Osteocyte (in vitro differentiated cells): ENCODE measurements at places on chromosomes 1 and 21. TPM values are rescaled to one million over a fixed set of nuclear protein-coding genes. Genes with fewer than 3 reads are reported as not detected.

GRCh38 chr1:222335586-222335985 is 212.3 kb downstream of the HHIPL2 start:
- DNase-seq = no peak
- H3K4me3 ChIP-seq = no peak overlapping the region
- no peaks in the 10 kb centered on the region for H3K36me3 ChIP-seq

Gene SDF4
- total RNA-seq = 196 and 200 TPM in 2 replicates

- no peak for DNase-seq
- H3K4me3 ChIP-seq = no peak overlapping the region
- H3K27me3 ChIP-seq = no peaks in the 10 kb centered on the region
- H3K4me1 ChIP-seq = peaks cover 18% of the 10 kb centered on the region
- no peak overlapping the region for H3K27ac ChIP-seq
- H3K36me3 ChIP-seq = peaks cover 23% of the 10 kb centered on the region
Observed at GRCh38 chr1:17643861-17644703, 104.6 kb downstream of the ARHGEF10L start.

Gene VSIG8
- not detected in 2 replicates for total RNA-seq

Gene MYOG
- not detected in 2 replicates for total RNA-seq

DNA sequence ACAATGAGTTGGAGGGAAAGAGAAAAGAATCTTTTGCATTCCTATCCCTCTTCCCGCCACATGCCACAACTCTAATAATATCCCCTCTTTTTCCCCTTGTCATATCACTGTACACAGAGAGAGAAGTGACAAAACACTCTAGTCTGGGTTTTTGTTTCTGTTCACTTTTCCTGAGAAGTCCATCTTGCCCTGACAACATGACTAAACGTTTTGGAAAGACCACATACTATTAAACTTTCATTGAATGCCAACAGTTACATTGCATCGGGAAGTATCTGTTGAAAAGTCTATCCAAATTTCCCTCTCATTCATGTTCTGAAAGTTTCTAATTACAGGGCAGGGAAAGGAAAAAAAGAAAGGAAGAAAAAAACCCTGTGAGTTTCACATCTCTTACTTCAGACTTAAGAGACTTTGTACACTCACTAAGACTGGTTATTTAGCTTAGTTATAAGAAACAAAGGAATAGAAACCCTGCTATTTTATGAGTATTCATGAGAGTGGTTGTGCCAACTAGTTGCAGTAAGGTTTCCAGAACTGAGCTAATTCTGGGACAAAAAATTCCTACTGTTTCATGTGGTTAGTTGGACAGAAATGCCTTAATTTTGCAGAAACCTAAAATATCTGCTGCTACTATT is 16.9 kb downstream of the PLA2G4A start:
- no peak overlapping the region for H3K27ac ChIP-seq
- no peak overlapping the region for H3K4me3 ChIP-seq
- DNase-seq = no peak
- peaks cover 7% of the 10 kb centered on the region for H3K27me3 ChIP-seq
- no peaks in the 10 kb centered on the region for H3K36me3 ChIP-seq

DNA sequence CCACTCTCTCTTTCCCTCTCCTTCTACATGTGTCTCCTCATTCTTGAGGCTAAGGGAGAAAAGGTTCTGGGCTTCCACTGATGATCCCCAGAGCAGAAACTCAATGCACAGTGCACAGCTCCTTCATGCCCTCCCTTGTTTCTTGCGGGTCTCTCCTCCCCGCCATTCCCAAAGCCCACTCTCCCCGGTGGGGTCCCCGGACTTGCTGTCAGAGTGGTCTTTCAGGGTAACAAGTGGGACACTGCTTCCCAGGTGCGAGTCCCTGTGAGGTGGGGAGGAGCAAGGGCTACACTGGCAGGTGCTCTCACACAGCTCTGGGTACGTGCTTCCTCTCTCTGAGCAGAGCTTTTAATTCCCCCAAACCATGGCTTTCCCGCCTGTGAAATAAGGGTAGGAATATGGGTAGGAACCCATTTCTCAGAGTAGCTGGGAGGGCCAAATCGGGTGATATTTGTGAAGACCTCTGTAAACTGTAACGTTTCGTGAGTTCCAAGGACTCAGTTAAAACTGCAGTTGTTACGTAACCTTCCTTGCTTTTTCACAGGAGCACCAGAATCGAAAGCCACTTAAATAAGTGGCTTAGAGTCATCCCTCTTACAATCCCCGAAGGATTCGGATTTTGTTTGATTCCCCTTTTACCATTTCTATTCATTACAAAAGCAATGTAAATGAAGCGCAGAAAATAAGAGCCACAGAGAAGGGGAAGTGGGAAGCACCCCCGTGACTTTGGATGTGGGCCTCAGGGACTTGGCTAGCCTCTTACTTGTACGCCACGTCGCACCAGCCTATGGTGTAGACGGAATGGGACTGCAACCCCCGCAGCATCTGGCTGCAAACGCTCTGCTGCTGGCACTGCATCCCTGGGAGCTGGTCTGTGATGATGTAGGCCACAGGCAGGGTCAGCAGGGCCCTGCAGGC is 6.2 kb downstream of the PGLYRP3 start:
- H3K27ac ChIP-seq = no peak overlapping the region
- H3K36me3 ChIP-seq = no peaks in the 10 kb centered on the region
- no peaks in the 10 kb centered on the region for H3K4me1 ChIP-seq
- DNase-seq = no peak

- no peak for DNase-seq
- H3K27me3 ChIP-seq = peaks cover 33% of the 10 kb centered on the region
- H3K4me1 ChIP-seq = peaks cover 10% of the 10 kb centered on the region
- no peaks in the 10 kb centered on the region for H3K36me3 ChIP-seq
- H3K27ac ChIP-seq = no peak overlapping the region
- H3K4me3 ChIP-seq = no peak overlapping the region
Observed at GRCh38 chr1:53482441-53483153, 23.4 kb downstream of the DMRTB1 start.

DNA sequence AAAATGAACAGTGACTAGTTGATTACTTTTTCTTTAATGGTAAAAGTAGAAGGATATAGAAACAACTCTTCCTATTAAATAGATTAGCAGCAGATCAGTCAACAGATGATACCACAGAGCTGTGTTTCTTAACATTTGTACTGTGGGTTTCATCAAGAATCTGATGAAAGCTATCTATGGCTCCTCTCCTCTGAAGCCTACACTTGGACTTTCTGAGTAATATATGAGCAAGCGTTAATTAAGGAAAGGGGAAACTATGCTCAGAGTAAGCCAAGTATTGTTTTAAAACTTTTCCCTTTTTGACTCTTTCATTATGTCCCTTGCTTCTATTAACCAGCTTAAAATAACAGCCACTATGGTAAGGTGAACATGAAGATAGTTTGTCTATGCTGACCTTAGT is 10.8 kb downstream of the ARID4B start:
- no peak overlapping the region for H3K4me3 ChIP-seq
- peaks cover 26% of the 10 kb centered on the region for H3K4me1 ChIP-seq
- no peaks in the 10 kb centered on the region for H3K27me3 ChIP-seq
- DNase-seq = no peak
- H3K27ac ChIP-seq = no peak overlapping the region

Gene CFHR5
- total RNA-seq = not detected in 2 replicates

GRCh38 chr1:113812661-113813135 is 422 bp upstream of the RSBN1 start:
- no peak for DNase-seq
- H3K4me3 ChIP-seq = peak overlapping the region; percentile 93
- H3K4me1 ChIP-seq = peaks cover 31% of the 10 kb centered on the region
- H3K36me3 ChIP-seq = no peaks in the 10 kb centered on the region

- DNase-seq = no peak
- no peaks in the 10 kb centered on the region for H3K4me1 ChIP-seq
- H3K4me3 ChIP-seq = no peak overlapping the region
Observed at GRCh38 chr1:181557313-181557712, 74.0 kb downstream of the CACNA1E start.

DNA sequence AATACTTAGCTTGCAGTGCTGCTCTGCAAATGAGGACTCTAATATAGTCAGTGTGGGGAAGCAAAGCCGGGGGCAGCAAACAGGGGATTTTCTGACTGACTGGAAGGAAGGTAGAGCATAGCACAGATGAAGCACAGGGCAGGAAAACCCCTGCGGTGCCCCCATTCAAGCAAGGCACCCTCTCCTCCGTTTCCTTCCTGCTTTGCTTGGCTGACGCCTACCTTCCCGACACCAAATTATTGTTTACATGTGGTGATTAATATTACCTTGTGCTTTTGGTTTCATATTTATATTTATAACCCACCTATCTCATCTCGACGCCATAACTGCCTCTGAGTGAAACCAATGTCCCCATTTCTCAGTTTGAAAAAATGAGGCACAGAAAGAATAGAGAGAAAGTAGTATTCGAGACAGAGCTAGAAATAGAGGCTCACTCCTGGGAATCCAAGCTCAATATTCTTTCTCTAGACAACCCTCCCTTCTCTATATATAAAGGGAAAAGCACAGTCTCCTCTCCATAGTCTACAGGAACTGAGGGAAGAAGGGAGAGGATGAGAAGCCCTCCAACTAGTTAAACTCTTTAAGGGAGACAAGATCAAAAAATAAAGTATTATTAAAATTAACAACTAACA is 41.3 kb downstream of the PIK3C2B start:
- no peak overlapping the region for H3K27ac ChIP-seq
- peaks cover 20% of the 10 kb centered on the region for H3K4me1 ChIP-seq
- peaks cover 18% of the 10 kb centered on the region for H3K36me3 ChIP-seq
- DNase-seq = no peak
- no peak overlapping the region for H3K4me3 ChIP-seq
- no peaks in the 10 kb centered on the region for H3K27me3 ChIP-seq

GRCh38 chr1:230342019-230342418 is 84.1 kb downstream of the PGBD5 start:
- no peak overlapping the region for H3K27ac ChIP-seq
- DNase-seq = no peak
- H3K36me3 ChIP-seq = no peaks in the 10 kb centered on the region
- H3K4me3 ChIP-seq = no peak overlapping the region
- peaks cover 16% of the 10 kb centered on the region for H3K27me3 ChIP-seq
